SK-MEL-5 (cell line): ENCODE measurements at places on chromosomes 7 and 10. TPM values are rescaled to one million over a fixed set of nuclear protein-coding genes. Genes with fewer than 3 reads are reported as not detected.

DBNL gene
- total RNA-seq, result 146 and 161 TPM in 2 replicates

C10orf62 gene
- total RNA-seq, result not detected in 2 replicates

ACTR3C gene
- not detected in 2 replicates for total RNA-seq

DNA sequence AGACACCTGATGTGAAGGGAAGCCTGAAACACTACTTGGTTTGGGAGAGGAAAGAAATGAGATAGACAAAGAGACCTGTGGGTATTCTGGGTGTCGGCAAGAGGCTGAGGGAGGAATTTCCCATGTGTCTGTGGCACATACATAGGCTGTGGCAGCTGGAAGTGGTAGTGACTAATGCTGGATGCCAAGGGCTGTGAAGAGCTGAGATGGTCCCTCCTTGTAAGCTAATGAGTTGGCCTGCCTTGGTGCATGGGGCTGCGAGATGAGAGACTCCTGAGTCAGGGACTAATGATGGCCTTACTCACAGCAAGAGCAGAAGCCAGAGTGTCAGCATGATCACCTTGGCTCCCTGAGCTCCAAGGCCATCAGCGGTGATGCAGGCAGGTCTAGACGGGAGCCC is 119.0 kb upstream of the EEPD1 start:
- DNase-seq, result no peak

- peak; percentile 58 for DNase-seq
Measured at GRCh38 chr7:26398756-26399509, 107.3 kb downstream of the SNX10 start.

DNA sequence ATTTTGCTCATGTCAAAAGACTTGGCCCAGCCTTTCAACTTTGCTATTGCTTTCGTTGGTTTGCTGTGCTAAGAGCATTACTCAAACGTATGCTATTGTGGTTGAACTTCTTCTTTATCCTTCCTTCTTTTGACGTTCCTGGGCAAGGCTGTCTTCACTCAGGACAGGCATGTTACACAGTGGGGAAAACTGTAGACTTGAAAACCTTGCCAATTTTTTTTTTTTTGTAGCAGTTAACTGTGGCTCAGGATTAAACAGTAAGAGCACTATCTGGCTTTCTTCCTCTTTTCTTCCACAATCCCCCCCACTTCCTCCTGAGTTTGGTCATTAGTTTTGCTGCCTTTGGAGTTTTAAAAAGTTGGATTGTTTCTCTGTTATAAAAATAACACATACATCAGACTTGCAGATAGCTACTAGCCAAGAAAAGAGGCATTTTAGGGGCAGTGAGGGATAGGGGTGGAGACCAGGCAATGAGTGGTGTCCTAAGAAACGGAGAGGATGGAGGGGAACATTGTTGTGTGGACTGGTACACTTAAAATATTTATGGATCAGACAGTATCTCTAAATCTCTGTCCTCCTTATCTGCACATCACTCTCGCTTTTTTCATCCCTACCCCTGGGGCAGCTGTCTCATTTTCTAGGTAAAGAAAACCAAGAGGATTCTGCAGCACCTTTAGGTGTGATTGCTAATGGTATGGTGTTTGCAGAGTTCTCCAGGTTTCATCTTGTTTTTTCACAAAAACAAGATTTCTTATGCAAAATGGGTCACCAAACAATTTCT is 181.7 kb downstream of the LRMDA start:
- peak; percentile 45 for DNase-seq

DNA sequence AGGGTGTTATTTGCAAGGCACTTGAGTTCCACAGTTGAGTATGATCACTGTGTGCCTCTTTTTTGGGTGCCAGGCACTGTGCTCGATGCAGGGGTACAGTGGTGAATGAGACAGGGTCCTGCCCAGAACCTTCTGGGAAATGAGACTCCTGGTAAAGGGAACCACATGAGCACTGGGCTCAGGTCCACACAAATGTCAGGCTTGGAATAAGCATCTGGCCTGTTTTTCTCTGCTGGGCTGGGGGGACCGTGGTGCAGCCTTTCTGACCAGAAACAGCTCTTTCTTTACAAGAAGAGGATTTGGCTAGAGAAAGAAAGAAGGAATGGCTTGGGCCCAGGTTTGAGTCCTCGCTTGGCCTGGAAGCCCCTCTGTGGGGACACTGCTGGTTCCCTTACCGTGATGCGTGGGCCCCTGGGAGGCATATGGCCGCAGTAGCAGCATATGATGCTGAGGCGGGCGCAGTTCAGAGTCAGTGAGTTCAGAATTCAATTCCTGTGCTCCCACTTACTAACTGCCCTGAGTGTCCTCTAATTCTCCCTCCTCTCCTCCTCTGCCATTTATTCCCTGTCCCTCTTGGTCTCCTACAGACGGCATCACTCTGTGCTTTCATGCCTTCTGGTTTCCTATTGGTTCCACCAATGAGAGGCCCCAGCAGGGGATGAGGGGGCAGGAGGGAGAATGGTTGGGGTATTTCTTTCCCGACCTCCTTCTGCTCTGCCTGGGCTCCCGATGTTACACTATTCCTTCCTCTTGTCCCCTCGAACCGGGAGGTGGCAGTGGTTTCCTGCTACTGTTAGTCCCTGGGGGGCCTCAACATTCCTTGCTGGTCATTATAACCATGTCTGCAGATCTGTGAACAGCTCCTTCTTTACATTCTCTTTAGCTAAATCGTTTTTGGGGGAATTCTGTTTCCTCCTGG is 9.6 kb upstream of the KCP start:
- DNase-seq, result peak; percentile 32

- DNase-seq, result no peak
Measured at GRCh38 chr10:12929381-12929780, 72.1 kb downstream of the CCDC3 start.

GRCh38 chr7:81618396-81619014 is 151.3 kb downstream of the HGF start:
- DNase-seq, result no peak

- DNase-seq, result no peak
Measured at GRCh38 chr10:105241254-105241653, 600.2 kb downstream of the SORCS3 start.
